ENCODE measurements at places on chromosomes 16 and 17.
A peak's percentile ranks its signal among the peaks of the same experiment; 100 is the strongest.

DNA sequence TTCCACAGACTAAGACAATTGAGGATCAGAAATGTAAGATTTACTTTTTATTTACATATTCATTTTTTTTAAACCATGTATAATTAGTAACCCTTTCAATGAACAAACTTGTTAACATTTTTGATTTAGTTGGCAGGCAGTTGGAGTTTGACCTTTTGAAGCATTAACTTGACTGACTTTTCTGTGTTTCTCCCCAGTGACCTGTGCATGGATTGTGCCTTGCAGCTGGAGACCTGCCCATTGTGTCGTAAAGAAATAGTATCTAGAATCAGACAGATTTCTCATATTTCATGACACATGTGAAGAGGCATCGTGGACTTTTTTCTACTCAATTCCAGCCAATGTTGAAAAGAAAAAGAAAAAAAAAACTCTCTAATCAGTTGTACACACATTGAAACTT lies 6.4 kb upstream of the ARL2BP start:
- DNase-seq: no peak

DNA sequence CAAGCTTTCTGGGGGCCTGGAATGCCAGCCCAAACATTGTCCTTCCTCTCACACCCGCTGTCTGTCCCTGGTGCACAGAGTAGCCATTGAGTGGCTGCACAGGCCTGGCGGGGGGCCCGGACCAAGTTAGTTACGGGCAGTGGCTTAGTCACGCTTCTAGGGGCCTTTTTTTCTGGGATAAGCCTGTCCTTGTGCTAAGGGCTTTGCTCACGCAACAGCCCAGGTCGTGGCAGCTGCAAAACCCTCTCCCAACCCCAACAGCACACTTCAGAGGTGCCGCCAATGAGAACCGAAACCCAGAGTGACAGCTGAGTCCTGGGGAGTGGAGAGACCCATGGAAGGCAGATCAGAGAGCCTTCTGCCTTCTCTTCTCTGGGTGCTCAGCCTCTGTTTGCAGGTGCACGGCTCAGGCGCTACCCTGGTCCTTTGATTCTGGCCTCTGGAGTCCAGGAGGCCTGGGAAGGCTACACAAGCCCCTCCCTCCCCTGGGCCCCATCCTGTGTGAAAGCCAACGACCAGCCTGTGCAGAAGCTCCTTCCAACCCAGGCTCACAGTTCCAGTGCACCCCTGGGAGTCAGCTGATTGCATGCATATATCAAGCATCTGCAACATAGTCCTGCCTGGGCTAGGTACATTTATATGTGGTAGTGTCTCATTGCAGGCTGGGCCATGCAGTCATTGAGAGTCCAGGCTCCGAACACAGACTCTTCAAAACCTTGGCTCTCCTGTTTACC lies 9.1 kb downstream of the WSCD1 start:
- DNase-seq: no peak

- DNase-seq: no peak
These were observed 32.1 kb downstream of the TRIM25 start for GRCh38 chr17:56881685-56882295.

GRCh38 chr16:78105517-78105916 lies 6.1 kb downstream of the WWOX start:
- DNase-seq: no peak

- DNase-seq: no peak
These were observed 78.0 kb upstream of the ZNF750 start for GRCh38 chr17:82917699-82918345.

DNA sequence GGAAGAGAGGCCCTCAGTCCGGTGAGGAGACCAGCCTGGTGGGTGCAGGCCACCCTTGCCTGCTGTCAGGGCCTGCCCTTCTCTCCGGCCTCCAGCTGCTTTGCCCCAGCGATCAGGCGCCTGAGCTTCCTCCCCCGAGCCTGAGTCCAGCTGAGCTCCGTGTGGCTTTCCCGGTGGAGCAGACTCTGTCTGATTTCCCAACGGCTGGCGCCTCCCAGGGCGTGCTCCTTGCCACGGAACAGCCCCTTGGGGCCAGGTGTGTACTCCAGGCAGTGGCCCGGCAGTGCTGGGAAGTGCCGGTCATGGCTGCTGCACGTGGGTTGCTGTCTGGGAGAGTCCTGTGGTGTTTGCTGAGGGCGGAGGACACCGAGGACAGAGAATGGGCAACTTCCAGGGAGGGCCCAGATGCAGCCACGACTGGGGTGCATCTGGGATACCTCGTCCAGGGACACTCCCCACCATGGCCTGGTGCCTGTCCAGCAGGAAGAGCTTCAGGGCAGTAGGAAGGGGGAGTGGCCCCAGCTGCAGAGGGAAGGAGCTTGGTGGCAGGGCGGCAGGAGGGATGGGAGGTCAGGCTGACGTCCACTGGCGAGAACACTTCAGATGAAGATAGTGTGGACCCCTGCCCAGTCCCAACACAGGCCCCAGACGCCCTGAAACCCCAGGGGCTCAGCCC lies 22.5 kb downstream of the METRNL start:
- no peak for DNase-seq

DNA sequence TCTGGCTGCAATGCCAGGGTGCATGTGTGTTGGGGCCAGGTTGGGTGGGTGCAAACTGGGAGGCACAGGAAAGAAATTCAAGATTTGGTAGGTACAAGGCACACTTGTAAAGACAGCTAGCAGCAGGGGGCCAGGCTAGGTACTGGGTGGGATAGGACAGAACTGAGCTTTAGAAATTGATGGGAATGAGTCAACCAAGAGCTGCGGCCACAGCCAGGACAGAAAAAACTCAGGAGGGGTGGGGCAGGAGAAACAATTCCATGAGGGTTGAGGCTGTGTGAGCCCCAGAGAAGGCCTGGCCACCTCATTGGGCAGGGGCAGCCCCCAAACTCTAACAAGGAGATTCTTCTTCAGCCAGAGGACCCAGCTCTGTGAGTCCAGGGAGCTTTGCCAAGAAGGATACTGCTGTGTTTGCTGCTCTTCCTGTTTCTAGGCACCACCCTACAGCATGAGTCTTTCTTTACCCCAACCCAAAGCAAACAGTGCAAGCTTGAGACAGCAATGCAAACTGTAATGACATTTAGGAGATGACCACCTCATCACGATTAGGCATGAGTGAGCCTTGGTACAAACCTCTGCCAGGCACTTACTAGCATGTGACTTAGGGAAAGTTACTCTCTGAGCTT lies 21.3 kb upstream of the CCDC182 start:
- no peak for DNase-seq

DNA sequence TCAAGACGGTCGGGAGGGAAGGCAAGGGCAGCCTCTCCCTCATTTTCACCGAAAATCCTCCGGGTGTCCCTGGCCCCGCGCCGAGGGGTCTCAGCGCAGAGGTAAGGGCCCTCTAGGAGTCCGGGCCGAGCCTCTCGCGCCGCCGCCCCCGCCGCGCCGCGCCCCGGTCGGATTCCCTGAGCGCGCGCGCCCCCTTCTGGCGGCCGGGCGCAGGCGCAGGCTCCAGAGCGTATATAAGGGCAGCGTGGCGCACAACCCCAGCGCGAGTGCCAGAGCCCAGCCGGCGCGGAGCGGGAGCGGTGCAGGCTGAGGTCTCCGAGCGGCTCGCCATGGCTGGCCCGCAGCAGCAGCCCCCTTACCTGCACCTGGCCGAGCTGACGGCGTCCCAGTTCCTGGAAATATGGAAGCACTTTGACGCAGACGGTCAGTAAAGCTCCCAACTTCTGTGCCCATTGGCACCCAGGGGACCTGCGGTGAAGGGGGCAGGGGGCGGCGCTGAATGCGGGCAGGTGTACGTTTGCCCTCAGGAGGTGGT lies at the start of gene CALB2:
TSS of gene CALB2 (plus strand) at position 260 of the 535 bp plus-strand sequence. CDS start at position 330, 70 bp downstream.
- DNase-seq: peak; percentile 40

GRCh38 chr17:76278952-76279741 lies 14.0 kb downstream of the UBALD2 start:
- peak; percentile 47 for DNase-seq

GRCh38 chr16:10640934-10641333 lies 53.8 kb downstream of the TEKT5 start:
- DNase-seq: no peak

- DNase-seq: no peak
These were observed 84.3 kb upstream of the DOC2B start for GRCh38 chr17:265718-266117.

GRCh38 chr16:86363836-86364618 lies 146.3 kb upstream of the FOXF1 start:
- DNase-seq: no peak

DNA sequence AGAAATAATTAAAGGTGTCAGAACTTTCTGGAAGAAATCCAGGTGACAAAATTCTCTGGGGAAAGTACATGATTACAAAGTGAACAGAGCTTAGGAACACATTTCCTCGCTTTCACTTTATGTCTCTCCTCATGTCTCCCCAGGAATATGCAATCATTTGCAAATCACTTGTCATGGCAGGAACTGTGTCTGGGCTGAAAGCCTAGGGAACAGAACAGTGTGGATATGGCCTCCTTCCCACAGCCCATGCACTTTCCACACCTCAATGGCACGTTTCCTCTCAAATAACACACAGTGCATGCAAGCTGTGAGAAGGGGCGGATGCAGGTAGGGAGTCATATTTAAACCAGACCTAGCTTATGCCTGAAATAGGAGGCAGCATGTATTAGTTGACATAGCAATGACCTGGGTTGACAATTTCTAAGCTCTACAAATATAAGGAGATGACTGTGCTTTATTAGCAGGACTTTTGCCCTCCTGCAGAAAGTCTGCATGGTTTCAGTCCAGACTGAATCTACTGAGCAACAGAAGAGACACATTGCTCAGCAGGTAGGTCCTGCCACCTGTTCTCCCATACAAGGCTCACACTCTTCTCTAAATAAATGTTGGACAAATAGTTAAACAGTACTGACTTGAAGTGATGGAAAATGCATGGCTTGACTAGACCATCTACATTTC lies 236.0 kb upstream of the ELAC2 start:
- DNase-seq: no peak

GRCh38 chr17:44906763-44907728 lies 7.8 kb upstream of the EFTUD2 start:
- no peak for DNase-seq

- no peak for DNase-seq
These were observed 190.0 kb downstream of the C16orf95 start for GRCh38 chr16:87127061-87127765.

DNA sequence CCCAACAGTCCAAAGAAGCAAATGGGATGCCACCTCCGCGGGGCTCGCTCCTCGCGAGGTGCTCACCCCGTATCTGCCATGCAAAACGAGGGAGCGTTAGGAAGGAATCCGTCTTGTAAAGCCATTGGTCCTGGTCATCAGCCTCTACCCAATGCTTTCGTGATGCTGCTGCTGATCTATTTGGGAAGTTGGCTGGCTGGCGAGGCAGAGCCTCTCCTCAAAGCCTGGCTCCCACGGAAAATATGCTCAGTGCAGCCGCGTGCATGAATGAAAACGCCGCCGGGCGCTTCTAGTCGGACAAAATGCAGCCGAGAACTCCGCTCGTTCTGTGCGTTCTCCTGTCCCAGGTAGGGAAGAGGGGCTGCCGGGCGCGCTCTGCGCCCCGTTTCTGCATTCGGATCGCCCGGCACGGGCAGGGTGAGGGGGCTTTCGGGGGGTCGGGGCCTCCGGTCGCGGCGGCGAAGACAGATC lies at the start of gene CDH13:
TSS of gene CDH13 (plus strand) at position 179 of the 471 bp plus-strand sequence.
- DNase-seq: no peak

- no peak for DNase-seq
These were observed 90.9 kb upstream of the PLCG2 start for GRCh38 chr16:81688182-81688581.

- no peak for DNase-seq
These were observed 84.6 kb downstream of the GSG1L start for GRCh38 chr16:27978876-27979275.

DNA sequence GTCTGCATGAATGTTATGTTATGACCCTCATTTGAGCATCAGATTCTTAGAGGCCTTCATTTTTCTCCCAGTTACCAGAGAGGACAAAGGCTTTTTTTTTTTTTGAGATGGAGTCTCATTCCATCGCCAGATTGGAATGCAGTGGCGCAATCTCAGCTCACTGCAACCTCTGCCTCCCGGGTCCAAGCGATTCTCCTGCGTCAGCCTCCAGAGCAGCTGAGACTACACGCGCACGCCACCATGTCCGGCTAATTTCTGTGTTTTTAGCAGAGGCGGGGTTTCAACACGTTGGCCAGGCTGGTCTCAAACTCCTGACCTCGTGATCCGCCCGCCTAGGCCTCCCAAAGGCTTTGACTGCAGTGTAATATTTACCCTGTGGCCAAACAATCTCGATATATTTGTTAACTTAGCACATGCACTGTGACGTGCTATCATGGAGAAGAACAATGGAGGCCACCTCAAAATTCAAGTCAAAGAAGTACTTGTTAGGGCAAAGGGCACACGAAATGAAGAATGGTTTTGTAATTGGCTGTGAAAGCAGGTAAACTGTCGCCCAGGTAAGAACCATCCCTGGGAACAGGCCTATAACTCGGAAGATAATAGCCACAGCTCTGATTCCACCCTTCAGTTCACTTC lies 303.4 kb downstream of the SLC39A11 start:
- DNase-seq: peak; percentile 8

- DNase-seq: no peak
These were observed 13.4 kb upstream of the PLLP start for GRCh38 chr16:57297856-57298255.
